ENCODE measurements at places on chromosomes 2 and 18.

GRCh38 chr18:59238385-59238784 lies 18.4 kb downstream of the GRP start:
- no peak for DNase-seq

GRCh38 chr2:169714699-169715098 lies 18.9 kb upstream of the KLHL23 start:
- DNase-seq = no peak

DNA sequence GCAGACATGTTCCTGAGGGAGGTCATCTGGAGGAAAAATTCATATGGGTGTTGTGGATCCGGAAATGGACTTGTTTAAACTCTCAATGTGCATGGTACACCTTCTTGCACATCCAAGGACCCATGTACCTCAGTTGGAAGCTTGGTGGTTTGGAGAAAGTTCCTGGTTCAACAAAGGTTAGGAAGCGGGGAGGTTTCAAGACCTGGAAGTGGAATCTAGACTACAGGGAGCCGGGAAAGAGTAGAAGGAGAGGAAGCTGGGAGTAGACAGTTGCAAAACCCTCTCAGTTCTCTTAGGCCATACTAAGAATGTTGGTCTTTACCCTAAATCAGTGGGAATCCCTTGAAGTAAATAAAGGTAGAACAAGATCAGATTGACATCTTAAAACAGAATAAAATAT lies 209.8 kb upstream of the SPOPL start:
- no peak for DNase-seq

GRCh38 chr18:23847321-23847986 lies 158.2 kb downstream of the LAMA3 start:
- no peak for DNase-seq

DNA sequence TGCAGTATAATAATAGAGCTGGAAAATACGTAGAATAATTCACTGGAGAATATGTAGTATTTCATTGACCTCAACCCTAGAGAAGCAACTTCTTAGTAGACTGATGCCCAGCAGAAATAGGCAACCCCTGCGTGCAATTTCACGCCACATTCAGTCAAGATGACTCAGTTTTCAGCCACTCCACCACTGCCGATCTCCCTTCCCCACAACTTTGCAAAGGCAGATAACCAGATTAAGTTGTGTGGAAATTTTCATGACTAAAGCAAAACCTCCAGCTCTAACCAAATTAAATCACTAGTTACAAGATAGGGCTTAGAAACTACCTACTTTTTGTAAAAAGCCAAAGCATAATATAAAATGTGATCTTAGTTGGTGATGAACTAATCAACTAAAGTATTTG lies 63.3 kb upstream of the STK17B start:
- no peak for DNase-seq

DNA sequence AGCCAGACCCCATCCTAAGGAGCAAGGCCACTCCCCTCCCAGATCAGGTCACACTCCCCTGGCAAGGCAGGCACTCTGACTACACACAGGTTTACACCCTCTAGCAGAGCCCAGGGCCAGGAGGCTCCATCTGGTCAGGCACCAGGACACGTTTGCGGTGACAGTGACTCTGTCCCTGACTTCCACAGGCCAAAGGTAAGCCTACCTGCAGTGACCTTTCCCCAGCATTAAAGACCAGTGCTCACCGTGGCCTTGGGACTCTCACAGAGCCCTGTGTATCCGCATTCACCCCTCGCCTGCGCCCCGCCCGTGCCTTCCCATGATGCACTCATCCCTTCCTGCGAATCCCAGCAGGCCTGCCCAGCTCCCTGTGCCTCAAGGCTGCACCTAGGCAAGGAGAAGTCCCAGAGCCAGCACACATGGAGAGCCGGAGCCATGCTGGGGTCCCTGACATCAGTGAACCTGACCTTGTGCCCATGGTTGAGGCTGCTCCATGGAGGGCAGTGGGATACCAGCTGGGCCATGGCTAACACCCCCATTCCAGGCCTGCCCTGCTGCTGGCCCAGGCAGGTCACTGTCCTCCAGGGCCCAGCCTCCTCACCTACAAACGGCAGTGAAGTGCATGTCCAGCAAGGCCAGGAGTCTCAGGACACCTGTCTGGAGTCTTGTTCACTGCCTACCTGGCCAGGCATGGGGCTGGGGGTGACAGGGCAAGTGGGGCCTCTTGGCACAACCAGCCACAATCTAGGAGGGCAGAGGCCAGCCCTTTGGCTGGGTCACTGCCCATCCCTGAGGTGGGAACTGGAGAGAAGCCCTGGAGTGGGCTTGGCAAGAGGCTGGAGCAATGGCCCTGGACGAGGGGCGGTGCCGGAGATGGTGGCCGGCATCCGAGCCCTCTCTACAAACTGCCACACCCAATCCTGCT lies 3.0 kb downstream of the NEURL3 start:
- no peak for DNase-seq

DNA sequence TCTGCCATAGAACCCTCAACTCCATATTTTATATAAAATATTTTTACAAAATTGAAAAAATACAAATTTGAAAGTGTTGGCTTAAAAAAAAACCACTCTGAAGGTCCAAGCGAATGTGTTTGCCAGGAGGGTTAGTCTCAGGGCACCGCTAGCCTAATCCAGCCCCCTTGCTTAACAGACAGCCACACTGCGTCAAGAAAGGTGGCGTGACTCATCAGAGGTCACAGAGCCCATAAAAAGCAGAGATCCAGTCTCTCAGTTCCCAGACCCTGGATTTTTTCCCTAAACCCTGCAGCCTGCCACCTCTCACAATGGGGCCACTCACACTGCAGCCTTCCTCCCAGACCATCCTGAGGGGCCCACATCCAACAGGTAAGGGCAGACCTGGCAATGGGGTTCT lies 3.9 kb upstream of the TNS1 start:
- DNase-seq = no peak

DNA sequence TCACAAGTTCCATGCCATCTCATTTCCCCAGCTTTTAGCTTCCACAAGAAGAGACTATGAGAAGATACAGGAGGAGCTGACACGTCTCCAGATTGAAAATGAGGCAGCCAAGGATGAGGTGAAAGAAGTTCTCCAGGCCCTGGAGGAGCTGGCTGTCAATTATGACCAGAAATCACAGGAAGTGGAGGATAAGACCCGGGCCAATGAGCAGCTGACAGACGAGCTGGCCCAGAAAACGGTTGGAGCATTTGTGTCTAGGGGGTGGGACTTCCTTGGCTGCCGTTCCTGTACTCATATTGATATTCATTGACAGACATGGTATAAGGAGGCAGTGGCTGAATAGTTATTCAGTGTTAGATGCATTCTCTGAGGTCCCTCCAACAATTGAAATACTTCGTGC lies 57.2 kb upstream of the LYPD6B start:
- no peak for DNase-seq

DNA sequence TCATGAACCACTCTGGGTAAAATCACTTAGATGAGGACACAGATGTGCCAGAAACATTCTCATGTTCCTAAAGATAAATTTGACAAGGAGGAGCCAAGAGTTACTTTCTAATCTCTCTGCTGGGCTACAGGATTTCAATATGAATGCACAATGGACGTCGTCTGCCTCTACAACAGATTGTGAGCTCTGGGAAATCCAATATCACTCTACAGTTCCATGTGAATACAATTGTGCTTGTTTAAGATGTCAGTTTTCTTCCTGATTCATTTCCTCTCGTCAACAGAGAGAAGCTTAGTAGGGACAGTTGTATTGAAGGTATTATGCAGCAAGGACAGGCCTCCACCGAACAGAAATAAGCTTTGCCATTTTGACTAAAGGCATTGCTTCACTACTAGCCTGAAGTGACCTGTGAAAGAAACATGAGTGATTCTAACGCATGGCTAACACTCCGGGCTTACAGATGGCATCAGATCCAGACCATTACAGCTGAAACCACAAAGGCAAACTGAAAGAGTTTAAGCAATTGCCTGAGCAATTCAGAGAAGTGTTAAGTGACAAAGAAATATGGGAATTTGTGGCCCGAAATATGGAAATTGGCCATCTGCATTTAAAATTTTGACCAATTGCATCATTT lies 1591.5 kb downstream of the LRP1B start:
- DNase-seq = no peak

- peak; percentile 82 for DNase-seq
Observed at GRCh38 chr2:4900861-4901770, 791.1 kb upstream of the SOX11 start.

DNA sequence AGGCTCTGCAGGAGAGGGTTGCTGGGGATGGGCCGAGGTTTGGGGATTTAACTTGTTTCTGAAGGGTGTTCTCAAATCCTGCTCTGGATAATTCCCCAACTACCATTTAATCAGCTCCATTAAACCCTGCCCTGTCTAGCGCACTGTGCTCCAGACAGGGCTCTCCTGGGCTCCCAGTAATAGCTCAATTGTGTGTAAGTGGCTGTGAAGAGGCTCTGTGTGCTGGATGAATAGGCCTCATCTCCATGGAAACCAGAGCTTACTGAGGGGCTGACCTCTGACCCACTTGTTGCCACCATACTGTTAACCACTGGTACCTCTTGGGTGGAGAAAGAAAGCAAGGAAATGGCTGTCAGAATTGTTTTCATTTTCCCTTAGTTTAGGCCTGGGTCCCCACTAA lies 92.9 kb downstream of the TGOLN2 start:
- peak; percentile 96 for DNase-seq

DNA sequence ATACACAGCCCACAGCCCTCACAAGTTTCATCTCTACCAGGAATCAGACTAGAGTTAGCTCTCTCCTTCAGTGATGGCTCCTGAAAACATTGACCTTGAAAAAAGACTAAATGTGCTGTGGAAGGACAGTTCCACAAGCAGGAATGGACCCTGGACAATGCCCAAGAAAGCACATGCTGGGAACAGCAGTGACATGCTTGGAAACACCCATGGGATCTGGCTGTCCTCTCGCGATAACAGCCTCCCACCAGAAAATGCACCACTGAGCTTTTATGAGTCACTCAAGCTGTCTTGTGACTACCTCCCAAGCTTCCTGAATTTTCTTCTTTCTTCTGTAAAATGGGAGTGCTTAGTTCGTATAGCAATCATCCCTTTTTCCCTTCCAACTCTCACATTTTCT lies 269.2 kb downstream of the LRATD1 start:
- DNase-seq = no peak

- DNase-seq = no peak
Observed at GRCh38 chr2:218028562-218029348, 26.0 kb upstream of the TNS1 start.

GRCh38 chr18:60722742-60723141 lies 350.2 kb upstream of the MC4R start:
- DNase-seq = no peak

DNA sequence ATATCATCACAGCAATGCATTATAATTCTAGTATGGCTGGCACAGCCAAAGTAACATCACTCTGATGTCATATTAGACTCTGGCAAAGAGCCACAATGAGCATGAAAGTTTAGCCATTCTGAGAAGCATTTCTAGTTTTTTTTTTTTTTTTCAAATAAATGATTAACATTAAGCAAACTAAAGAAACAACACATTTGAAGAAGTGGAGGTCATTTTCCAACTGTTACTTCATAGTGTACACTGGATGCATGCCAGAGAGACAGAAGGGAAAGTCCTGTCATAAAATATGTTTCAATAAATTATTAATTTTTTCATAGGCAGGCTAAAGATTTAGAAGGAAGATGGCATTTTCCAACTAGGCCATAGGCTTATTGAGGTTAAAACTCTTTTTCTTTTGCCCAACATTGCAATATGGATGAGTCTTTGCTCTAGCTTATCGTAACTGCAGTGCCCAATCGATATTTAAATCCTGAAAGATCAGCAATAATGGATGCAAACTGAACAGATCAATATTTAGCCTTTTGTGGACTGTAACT lies 1630.4 kb upstream of the ACVR2A start:
- no peak for DNase-seq

- no peak for DNase-seq
Observed at GRCh38 chr2:65999796-66000195, 435.1 kb upstream of the MEIS1 start.

DNA sequence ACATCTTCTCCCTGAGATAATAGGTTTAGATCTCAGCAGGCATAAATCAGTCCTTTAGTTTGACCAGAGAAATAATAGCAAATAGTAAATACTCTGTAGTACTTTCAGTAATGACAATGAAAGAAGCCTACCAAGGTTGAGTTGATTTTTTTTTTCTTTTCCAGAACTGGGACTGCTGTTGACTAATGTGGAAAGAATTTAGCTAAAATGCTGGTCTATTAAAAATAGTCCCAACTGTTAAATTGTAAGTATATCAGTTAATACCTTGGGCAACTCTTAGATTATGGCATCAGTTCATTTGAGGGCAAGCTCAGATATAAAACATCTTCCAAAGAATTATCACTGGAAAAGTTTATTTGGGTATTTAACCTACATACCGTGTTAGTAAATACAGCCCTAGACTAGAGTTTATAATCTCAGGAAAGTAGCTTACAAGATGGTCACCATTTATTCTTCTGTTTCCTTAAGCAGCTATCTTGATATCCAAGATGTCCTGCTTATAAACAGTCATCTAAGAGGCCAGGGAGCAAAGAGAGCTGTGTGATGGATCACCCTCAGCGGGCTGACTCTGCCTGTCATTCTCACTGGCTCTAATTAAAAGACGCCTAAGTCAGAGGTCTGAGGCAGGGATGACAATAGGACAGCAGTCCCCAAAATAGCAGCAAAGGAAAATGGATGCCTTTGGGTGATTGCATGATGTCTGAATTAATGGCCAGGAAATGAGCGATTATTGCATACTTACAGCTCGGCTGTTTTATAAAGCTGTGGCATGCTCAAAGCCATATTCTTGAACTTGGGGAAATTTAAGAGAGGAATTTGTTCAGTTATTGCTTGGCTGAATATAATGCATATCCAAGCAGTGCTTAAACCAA lies 121.3 kb downstream of the MTX2 start:
- no peak for DNase-seq

- DNase-seq = no peak
Observed at GRCh38 chr18:73381016-73381698, 513.4 kb upstream of the NETO1 start.

DNA sequence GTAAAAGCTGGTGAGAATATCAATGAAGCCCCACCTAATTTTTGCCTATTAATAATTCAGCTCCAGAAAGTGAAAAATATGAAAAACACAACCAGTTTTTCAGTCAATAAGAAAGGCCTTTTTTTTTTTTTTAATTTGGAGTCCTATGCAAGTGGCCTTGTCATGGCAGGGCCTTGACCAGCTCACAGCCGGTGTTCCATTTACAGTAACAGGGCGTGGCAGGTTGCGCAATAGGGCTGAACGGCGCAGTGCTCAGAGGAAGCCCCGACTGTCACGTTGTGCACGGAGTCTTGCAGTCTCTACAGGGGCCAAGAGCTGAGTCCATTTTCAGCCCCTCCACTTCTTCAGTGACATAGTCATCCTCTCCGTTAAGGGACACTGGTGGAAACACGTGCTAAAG lies 184.1 kb upstream of the FN1 start:
- DNase-seq = no peak

DNA sequence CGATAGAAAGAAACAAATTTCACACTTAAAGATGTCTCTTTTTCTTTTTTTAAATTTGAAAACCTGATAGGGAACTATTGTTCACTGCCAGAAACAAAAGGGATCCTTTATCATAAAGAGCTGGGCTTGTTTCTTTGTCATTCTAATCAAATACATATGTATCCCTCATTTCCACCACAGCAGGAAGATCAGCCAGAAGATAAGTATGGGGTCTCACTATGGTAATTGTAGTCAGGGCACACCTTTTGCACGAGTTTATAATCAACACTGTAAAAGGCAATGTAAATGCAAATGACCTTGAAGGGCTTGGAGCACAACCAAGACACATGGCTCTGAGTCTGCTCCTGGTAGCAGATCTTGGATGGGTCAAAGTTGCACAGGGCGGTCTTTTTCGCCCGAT lies 109.5 kb downstream of the NXPH2 start:
- no peak for DNase-seq

All from neural progenitor cell (in vitro differentiated cells).